ENCODE measurements at places on chromosomes 13 and 19. TPM values are rescaled to one million over a fixed set of nuclear protein-coding genes. Genes with fewer than 3 reads are reported as not detected.

SMIM17 gene
- total RNA-seq = 0.31 TPM

- no peak for DNase-seq
Measured at GRCh38 chr19:42427313-42427712, at the start of gene LIPE. TSS of gene LIPE (minus strand) at chr19:42427388. CDS start at chr19:42427149, 239 bp downstream.

DNA sequence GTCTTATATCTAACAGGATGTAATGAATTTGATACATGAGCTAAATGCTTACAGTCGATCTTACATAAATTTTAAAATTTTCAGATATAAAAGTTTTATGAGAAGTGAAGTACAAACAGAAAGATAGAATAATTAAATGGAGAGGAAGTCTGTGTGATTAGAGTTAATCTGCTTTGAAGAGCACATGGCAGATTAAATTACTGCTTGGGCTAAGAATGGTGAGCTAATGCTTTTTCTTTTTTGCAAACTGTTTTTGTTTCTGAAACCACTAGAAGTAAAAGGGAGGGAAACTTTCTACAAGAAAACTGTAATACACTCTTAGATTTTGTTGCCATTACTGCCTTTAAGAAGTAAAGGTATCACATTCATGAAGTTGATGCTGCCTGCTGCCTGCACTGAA is 96.3 kb upstream of the SPRY2 start:
- no peak for DNase-seq

DNA sequence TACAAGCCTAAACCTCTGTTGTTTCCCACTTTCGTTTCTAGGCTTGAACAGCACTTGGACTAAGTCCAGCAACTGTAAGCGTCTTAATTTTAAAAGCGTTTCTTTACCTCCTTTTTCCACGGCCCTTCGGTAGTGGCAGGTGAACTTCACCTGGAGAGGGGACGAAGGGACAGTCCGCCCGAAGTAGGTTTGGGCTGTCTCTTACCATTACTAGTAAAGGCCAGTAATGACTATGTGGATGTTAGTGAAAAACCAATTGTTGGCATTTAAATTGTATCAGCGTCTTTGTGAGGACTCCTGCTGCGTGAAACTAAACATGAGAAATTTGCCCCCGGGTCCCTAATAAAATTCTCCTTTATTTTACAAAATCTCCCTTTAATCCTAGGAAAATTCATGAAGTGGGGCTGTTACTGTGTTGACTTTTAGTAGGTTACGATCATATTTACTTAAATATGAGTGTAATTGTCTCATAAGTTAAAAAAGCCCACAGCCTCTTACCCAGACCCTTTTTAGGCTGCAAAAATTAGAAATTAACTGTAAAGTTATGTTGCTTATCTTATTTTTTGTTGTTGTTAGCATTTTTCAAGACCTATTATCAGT is 983 bp downstream of the ITM2B start:
- DNase-seq = no peak

DNA sequence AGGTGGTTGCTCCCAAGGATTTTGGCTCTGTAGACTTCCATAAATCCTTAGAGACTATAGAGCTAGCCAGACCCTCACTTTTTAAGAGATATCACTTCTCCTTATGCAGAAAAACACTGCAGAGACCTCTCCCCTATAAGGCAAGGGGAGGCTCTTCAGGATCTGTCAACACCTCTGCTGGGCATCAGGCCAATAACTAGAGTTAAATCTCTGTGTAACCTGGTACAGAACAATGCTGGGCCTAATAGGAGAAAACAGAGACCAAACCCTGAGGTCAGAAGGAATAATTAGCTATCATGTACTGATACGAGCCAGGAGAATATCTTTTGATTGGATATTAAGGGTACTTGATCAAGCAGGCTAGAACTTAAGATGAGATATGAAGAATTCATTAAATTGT is 358.5 kb downstream of the TBC1D4 start:
- DNase-seq = no peak

GRCh38 chr13:41742917-41743552 is 217.9 kb downstream of the VWA8 start:
- DNase-seq = no peak

- no peak for DNase-seq
Measured at GRCh38 chr13:76038920-76039716, 403.0 kb downstream of the LMO7 start.

KLC3 gene
- total RNA-seq = 0.35 TPM

GRCh38 chr13:47661076-47661475 is 340.0 kb downstream of the SUCLA2 start:
- DNase-seq = no peak

- no peak for DNase-seq
Measured at GRCh38 chr13:39091586-39091985, 53.3 kb downstream of the NHLRC3 start.

DNA sequence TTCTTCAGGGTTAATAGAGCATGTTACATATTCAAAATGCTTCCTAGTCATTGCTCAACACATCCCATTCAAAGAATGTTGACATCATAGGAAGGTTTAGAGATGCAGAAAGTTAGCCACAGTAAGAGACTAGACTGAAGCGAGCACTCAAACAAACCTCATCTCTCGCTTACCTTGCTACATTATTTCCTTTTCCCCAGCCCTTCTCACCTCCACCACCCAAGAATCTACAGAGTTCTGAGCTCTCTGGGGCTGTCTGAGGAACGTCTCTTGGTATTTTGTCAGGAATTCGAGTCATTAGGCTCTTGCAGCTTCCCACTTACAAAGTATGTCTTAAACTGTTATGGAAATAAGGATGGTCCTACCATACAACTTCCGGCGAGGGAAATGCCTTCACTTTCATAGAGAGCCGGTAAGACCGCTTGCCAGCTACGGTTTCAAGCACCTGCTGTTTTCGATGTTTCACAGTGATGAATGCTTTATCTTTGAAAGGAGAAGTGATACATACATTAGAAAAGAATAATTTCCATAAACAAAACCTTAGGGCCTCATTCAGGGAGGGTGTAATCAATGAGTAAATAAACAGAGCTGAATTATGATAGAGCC is 65.1 kb downstream of the FLT1 start:
- no peak for DNase-seq

- no peak for DNase-seq
Measured at GRCh38 chr19:42352301-42353259, 27.1 kb downstream of the MEGF8 start.

GRCh38 chr19:50417111-50418081 is 1.3 kb upstream of the SPIB start:
- DNase-seq = no peak

DNA sequence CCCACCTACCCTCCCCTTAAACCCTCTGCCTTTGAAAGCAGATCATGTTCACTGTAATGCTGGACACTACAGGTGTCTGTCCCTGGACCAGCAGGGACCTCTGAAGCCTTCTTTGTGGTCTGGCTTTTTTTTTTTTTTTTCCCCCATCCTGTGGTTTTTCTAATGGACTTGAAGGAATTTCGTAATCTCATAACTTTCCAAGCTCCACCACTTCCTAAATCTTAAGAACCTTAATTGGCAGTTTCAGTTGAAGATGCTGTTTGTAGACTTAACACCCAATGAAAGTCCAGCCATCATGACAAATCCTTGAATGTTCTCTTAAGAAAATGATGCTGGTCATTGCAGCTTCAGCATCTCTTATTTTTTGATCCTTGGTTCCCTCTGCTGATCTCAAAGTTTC is 45.0 kb upstream of the LRCH1 start:
- DNase-seq = no peak
